ENCODE measurements at places on chromosomes 2 and 18.

- no peak for DNase-seq
These were observed 12.1 kb upstream of the TPO start for GRCh38 chr2:1400943-1401735.

DNA sequence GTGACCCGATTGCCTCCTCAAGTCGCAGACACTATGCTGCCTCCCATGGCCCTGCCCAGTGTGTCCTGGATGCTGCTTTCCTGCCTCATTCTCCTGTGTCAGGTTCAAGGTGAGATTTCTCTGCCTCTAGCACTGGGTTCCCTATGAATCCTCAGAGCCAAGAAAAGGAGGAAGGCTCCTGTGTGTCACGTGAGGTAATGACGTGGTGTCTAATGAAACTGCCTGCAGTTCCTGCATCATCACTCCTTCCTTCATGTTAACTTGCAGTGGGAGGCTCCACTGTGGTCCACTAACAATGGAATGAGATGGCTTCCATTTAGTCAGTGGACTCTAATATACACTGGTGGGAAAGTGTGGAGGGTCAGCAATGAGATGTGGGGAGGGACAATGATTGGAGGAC lies 559 bp downstream of the REG3G start:
- no peak for DNase-seq

GRCh38 chr2:150621526-150622213 lies 134.2 kb upstream of the RND3 start:
- no peak for DNase-seq

DNA sequence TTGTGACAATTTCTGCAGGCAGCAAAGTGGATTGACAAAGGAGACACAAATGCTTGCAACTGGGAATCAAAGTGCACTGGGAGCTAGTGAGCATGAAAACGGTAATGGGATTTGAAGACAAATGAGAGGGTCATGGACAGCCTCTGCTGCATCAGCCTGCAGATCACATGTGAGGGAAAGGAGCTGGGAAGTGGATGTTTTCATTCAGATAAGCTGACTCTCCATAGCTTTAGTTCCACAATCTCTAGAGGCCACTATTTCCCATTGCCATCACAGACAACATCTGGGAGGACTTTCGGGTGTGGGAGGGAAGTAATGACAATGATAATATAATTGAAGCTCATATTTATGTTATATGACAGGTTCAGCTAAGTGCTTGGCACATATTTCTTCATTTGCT lies 28.4 kb downstream of the ADCYAP1 start:
- no peak for DNase-seq

GRCh38 chr18:62070302-62070701 lies 116.6 kb downstream of the PIGN start:
- no peak for DNase-seq

DNA sequence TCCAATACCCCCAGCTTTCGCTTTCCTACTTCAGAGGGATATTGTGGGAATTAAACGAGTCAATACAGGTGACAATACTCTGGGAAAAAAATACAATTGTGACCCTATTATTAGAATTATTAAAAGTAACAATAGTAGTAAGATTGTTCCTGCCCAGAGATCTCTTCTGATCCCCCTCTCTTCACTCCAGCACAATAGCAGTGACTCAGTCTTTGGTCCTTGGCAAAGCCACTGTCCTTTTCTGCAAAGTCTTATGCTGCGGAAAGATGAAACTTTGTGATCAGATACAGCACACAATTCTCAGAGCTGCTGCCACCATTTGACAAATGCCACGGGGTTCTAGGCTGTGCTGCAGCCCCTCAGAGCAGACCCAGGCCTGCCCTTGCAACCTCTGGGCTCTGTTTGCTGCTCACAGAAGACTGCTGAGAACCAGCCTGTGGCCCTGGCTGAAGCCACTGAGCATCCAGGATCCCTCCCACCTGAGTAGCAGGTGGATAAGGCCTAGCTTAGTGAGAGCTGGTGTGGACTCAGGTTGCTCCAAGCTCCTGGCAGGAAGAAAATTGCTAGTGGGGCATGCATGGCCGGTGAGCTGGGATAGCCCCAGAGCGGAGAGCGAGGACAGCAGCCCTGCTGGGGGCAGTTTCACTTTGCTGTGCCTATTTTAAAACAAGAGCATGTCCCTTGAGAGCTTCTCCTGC lies 60.1 kb upstream of the ROCK2 start:
- no peak for DNase-seq

- no peak for DNase-seq
These were observed 536 bp downstream of the PDE1A start for GRCh38 chr2:182426082-182426917.
